Nephron progenitor cell (in vitro differentiated cells): ENCODE measurements at places on chromosomes 6 and 20.
A peak's percentile ranks its signal among the peaks of the same experiment; 100 is the strongest.

- no peaks in the 10 kb centered on the region for H3K27me3 ChIP-seq
- no peaks in the 10 kb centered on the region for H3K4me1 ChIP-seq
- no peak overlapping the region for H3K4me3 ChIP-seq
Measured at GRCh38 chr6:67908379-67908778, 726.7 kb upstream of the ADGRB3 start.

GRCh38 chr20:57851796-57852195 lies 142.0 kb upstream of the PMEPA1 start:
- peaks cover 10% of the 10 kb centered on the region for H3K4me1 ChIP-seq
- peaks cover 11% of the 10 kb centered on the region for H3K27me3 ChIP-seq

DNA sequence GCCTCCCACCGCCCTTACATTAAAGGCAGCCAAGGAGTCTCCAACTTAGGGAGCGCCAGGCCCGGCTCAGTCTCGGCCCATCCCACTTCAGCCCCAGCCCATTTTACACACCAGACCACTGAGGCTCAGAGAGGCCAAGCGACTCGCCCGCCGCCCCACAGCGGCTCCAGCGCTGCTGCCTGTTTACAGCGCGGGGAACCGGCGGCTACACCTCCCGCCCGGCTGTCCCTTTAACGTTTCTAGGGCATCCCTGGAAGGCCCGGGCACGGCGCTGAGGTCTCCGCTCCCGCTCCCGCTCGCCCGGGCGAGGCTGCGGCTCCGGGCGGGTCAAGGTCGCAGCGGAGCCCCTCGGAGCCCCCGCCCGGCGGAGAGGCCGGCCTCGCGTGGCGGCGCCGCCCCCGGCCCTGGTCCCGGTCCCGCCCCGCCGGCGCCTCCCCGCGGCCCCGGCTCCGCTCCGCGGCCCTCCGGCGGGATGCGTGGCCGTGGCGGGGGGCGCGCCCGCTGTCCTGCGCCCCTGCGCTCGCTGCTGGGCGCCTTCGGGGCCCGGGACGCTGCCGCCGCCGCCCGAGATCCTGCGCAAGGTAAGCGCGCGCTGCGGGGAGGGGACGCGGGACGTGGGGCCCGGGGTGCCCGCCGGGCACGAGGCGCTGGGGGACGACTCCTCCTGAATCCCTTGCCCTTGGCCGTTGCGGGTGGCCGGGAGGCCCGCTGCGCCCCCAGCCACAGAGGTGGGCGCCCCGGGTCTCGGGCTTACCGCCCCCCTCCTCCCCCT lies 27.1 kb upstream of the PHACTR3 start:
- peak; percentile 53 for DNase-seq
- H3K36me3 ChIP-seq: no peaks in the 10 kb centered on the region
- H3K4me3 ChIP-seq: peak overlapping the region; percentile 36
- peaks cover 9% of the 10 kb centered on the region for H3K4me1 ChIP-seq
- H3K27ac ChIP-seq: no peak overlapping the region

- no peak overlapping the region for H3K27ac ChIP-seq
- peaks cover 2% of the 10 kb centered on the region for H3K27me3 ChIP-seq
- DNase-seq: no peak
- H3K4me1 ChIP-seq: no peaks in the 10 kb centered on the region
- H3K4me3 ChIP-seq: no peak overlapping the region
Measured at GRCh38 chr6:145561095-145562072, 173.9 kb downstream of the EPM2A start.

DNA sequence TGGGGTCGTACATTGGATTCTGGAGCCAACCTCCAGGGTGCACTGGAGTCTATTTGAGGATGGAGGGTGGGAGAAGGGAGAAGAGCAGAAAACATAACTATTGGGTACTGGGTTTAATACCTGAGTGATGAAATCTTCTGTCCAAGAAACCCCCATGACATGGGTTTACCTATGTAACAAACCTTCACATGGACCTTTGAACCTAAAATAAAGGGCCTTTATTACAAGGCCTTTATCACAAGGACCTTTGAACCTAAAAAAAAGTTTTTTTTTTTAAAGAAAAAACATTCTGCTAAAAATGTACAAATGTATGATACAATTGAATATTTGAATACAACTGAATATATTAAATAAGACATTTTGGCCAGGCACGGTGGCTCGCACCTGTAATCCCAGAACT lies 38.1 kb upstream of the ZNF133 start:
- H3K36me3 ChIP-seq: no peaks in the 10 kb centered on the region
- H3K27me3 ChIP-seq: peaks cover 19% of the 10 kb centered on the region
- no peak overlapping the region for H3K27ac ChIP-seq

- H3K4me3 ChIP-seq: no peak overlapping the region
- H3K27ac ChIP-seq: no peak overlapping the region
- H3K27me3 ChIP-seq: no peaks in the 10 kb centered on the region
- H3K4me1 ChIP-seq: no peaks in the 10 kb centered on the region
- no peak for DNase-seq
Measured at GRCh38 chr20:12956303-12956702, 52.5 kb upstream of the SPTLC3 start.

DNA sequence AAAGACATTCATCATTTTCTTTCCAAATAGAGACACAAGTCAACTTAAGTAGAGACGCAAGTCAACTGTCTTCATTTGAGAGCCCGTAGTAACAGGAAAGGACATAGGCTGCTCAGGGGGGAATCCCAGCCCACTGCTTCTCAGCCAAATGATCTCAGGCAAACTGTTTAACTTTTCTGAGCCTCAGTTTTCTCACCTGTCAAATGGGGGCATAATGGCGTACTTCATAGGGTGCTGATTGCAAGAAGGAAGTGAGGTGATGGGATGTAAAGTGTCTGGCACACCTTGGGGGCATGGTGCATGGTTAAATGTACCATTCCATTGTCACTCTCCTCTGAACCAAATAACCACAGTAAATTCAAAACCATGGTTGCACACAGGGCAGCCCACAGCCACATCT lies 96.5 kb downstream of the EYA2 start:
- H3K27me3 ChIP-seq: peaks cover 10% of the 10 kb centered on the region
- peaks cover 16% of the 10 kb centered on the region for H3K4me1 ChIP-seq
- no peak overlapping the region for H3K27ac ChIP-seq
- peaks cover 4% of the 10 kb centered on the region for H3K36me3 ChIP-seq
- DNase-seq: no peak
- H3K4me3 ChIP-seq: no peak overlapping the region

- H3K4me3 ChIP-seq: peak within 1 kb of the TSS; percentile 71
- no peak within 1 kb of the TSS for H3K27ac ChIP-seq
- H3K4me1 ChIP-seq: no peaks in the 10 kb centered on the region
- peaks cover 71% of the 10 kb centered on the region for H3K27me3 ChIP-seq
- no peak for DNase-seq
Measured at GRCh38 chr20:3084283-3084985, at the start of gene AVP. Gene AVP (minus strand): TSS chr20:3084724. CDS start chr20:3084674, 50 bp downstream.

- H3K4me3 ChIP-seq: no peak overlapping the region
- no peaks in the 10 kb centered on the region for H3K27me3 ChIP-seq
- peak overlapping the region; percentile 33 for H3K27ac ChIP-seq
- H3K4me1 ChIP-seq: peaks cover 67% of the 10 kb centered on the region
Measured at GRCh38 chr6:14641423-14642135, 524.0 kb downstream of the CD83 start.

DNA sequence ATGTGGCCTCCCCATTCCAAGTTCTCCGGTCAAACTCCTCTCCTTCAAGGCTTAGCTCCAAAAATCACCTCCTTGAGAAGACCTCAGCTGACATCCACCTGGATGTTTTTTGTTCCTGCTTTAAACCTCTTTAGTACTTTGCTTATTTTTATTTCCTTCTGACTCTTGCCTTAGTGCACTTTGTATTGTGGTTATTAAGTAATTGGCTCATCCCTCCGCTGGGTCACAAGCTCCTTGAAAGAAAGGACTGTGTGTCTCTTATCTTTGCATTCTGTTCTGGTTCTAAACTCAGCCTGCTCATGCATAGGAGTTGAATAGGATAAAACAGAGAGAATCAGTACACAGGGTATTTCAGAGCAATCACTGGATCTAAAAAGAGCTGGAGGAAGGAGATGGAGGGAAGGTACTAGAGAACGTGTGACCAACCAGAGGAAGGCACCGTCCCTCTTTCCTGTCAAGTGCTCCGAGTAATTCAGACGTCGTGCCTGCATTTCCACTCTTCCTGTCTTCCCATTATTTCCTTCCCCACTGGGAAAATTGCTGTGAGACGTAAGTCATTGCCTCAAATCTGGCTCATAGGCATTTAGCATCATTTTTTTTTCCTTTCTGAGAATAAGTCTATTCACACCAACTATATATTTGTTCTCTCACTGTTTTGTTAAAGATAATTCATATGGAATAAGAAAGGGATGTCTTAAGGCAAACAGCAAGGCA lies 59.7 kb upstream of the GLP1R start:
- no peaks in the 10 kb centered on the region for H3K27me3 ChIP-seq
- no peak overlapping the region for H3K4me3 ChIP-seq
- peaks cover 5% of the 10 kb centered on the region for H3K4me1 ChIP-seq
- no peaks in the 10 kb centered on the region for H3K36me3 ChIP-seq

DNA sequence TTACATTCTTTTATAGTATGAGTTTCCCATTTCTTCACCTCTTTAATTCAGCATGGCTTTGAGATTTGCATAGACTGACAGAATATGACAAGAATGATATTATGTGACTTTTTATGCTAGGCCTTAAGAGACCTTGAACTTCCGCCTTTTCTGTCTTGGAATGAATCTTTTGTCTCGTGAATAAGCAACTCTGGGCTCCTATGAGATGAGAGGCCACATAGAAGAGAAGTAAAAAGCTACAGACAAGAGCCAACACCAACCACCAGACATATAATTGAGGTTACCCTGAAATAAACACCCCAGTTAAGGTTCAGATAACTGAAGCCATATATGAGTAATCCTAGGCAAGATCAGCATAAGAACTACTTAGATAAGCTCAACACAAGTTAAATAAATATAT lies 600.8 kb downstream of the MEI4 start:
- H3K27me3 ChIP-seq: peaks cover 7% of the 10 kb centered on the region
- H3K36me3 ChIP-seq: no peaks in the 10 kb centered on the region
- DNase-seq: no peak
- no peak overlapping the region for H3K4me3 ChIP-seq
- no peak overlapping the region for H3K27ac ChIP-seq

DNA sequence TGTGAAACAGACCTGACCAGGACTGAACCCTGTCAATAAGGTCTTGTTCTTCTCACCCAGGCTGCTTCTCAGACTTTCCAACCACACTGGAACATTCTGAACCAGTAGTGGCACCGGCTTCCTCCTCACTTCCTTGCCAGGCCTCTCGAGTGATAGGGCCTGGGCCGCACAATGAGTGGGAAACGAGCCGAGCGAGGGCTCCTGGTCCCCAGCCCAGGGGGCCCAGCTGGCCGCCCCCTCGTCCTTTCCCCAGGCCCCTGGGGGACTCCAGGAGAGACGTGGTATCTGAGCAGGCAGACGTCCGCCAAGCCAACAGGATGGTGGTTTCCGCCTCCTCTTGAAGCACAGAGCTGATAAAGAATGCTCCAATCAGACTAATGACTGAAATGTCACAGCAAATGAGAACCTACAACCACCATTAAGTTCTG lies 117.9 kb downstream of the GMDS start:
- no peak overlapping the region for H3K27ac ChIP-seq
- no peak overlapping the region for H3K4me3 ChIP-seq
- H3K36me3 ChIP-seq: no peaks in the 10 kb centered on the region

DNA sequence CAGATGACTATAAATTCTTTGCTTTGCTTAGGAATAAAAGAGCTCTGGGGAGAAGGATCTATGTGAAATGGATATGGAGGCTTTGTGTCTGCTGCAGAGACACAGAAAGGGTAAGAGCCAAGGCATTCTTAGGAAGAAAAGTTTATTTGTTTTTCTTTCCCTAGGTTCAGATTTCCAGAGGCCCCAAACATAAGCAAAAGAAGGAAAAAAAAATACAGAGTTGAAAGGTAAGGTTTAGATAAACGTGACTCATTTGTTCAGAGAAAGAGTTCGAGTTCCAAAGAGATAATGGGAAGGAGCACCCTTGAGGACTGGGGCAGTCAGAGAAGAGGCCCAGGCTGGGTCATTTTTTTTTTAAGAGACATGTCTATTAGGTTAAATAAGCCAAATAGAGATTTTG lies 27.4 kb upstream of the BMP5 start:
- peaks cover 3% of the 10 kb centered on the region for H3K27me3 ChIP-seq
- peaks cover 22% of the 10 kb centered on the region for H3K4me1 ChIP-seq
- H3K27ac ChIP-seq: peak overlapping the region; percentile 96
- peak overlapping the region; percentile 18 for H3K4me3 ChIP-seq

DNA sequence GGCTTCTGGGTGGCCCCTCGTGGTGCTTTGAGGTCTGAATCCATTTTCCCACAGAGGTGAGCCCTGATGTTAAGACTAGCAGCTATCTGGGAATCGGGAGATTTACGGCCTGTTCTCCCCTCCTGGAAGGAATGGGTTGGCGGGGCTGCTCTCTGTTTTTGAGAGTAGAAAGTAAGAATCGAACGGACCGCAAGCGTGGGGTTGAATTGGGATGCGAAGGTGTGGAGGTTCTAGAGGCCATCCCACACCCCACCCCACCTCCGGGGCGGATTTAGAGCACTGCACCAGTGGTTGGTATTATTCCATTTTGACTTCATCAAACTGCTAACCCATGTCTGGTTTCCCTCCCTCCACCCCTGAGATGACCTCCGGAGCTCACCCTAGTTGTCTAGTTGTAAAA lies 11.5 kb downstream of the PYGB start:
- H3K4me3 ChIP-seq: no peak overlapping the region
- H3K27ac ChIP-seq: no peak overlapping the region
- DNase-seq: no peak
- peaks cover 82% of the 10 kb centered on the region for H3K36me3 ChIP-seq

DNA sequence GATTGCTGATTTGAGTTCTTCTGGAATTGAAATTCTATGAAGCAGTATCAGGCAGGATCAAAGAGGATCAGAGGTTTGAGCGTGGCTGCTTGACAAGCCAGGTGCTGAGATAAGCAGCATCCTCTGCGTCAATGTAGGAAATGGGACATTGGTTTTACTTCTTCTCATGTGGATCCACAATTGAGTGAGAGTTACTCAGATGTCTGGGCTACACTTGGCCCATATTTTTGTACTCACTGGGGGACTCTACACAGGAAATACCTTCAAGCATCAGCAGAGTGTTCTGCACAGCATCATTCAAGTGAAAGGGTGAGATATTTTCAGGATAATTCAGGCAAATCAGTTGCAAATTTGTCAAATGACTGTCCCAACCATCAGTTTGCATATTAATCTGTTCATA lies 613.9 kb upstream of the ARID1B start:
- H3K4me3 ChIP-seq: no peak overlapping the region
- H3K27ac ChIP-seq: no peak overlapping the region
- no peaks in the 10 kb centered on the region for H3K27me3 ChIP-seq
- no peaks in the 10 kb centered on the region for H3K36me3 ChIP-seq
- H3K4me1 ChIP-seq: no peaks in the 10 kb centered on the region

- H3K4me1 ChIP-seq: peaks cover 46% of the 10 kb centered on the region
- H3K27ac ChIP-seq: no peak overlapping the region
- H3K36me3 ChIP-seq: no peaks in the 10 kb centered on the region
- DNase-seq: peak; percentile 1
Measured at GRCh38 chr20:64104667-64105451, 2.5 kb downstream of the NPBWR2 start.
